ENCODE measurements at places on chromosomes 12 and 14.

- peak overlapping the region; percentile 75 for H3K27ac ChIP-seq
- peaks cover 3% of the 10 kb centered on the region for H3K36me3 ChIP-seq
- H3K4me1 ChIP-seq, result peaks cover 72% of the 10 kb centered on the region
These were observed 132.8 kb upstream of the HIF1A start for GRCh38 chr14:61562321-61563161.

GRCh38 chr14:73457041-73457923 is 1.1 kb downstream of the NUMB start:
- peaks cover 42% of the 10 kb centered on the region for H3K4me1 ChIP-seq
- peak; percentile 38 for DNase-seq
- H3K4me3 ChIP-seq, result peak overlapping the region; percentile 92
- no peaks in the 10 kb centered on the region for H3K36me3 ChIP-seq
- H3K27me3 ChIP-seq, result no peaks in the 10 kb centered on the region

GRCh38 chr14:70744641-70745040 is 64.7 kb downstream of the MAP3K9 start:
- H3K27ac ChIP-seq, result no peak overlapping the region
- H3K4me3 ChIP-seq, result no peak overlapping the region
- peaks cover 17% of the 10 kb centered on the region for H3K36me3 ChIP-seq
- no peaks in the 10 kb centered on the region for H3K27me3 ChIP-seq

GRCh38 chr14:88599326-88599725 is 36.5 kb downstream of the ZC3H14 start:
- H3K27ac ChIP-seq, result peak overlapping the region; percentile 43
- H3K4me3 ChIP-seq, result peak overlapping the region; percentile 6
- no peak for DNase-seq

GRCh38 chr12:72270246-72270645 is 1.9 kb upstream of the TRHDE start:
- no peak overlapping the region for H3K4me3 ChIP-seq
- no peaks in the 10 kb centered on the region for H3K36me3 ChIP-seq
- H3K27ac ChIP-seq, result no peak overlapping the region
- peaks cover 49% of the 10 kb centered on the region for H3K27me3 ChIP-seq
- no peak for DNase-seq

DNA sequence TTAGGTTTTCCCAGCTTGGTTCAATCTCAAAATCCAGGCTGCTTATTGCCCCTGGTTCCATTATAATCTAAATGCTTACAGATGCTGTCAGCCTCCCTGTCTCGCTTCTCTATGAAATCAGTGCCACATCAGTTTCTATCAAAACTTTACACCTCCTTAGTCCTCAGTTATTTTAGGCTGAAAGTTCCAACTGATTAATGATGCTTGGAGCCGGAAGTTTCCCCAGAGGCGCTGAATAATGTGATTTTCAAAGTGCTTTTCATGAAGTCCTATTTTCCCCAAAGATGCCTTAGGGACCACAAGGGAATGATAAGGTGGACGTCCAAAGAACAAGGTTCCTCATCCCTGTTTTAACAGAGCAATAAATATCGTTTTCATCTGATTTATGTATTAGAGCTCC is 262.4 kb upstream of the RMST start:
- H3K27ac ChIP-seq, result no peak overlapping the region
- DNase-seq, result no peak
- no peaks in the 10 kb centered on the region for H3K36me3 ChIP-seq
- H3K27me3 ChIP-seq, result peaks cover 15% of the 10 kb centered on the region

- no peak overlapping the region for H3K4me3 ChIP-seq
- no peak for DNase-seq
- H3K27ac ChIP-seq, result no peak overlapping the region
- no peaks in the 10 kb centered on the region for H3K36me3 ChIP-seq
- no peaks in the 10 kb centered on the region for H3K27me3 ChIP-seq
- H3K4me1 ChIP-seq, result no peaks in the 10 kb centered on the region
These were observed 56.7 kb upstream of the NR2C1 start for GRCh38 chr12:95130096-95130495.

Measured in activated naive CD4-positive, alpha-beta T cell treated with anti-CD3 and anti-CD28 coated beads for 36 hours (primary cell).